ENCODE measurements at places on chromosomes 12 and 14.

- no peak for DNase-seq
Measured at GRCh38 chr14:33505963-33506329, 444.9 kb downstream of the EGLN3 start.

GRCh38 chr14:50091240-50091913 lies 25.0 kb downstream of the VCPKMT start:
- no peak for DNase-seq

- DNase-seq: no peak
Measured at GRCh38 chr12:119288576-119288975, 46.0 kb upstream of the CCDC60 start.

- no peak for DNase-seq
Measured at GRCh38 chr12:55392032-55392795, 8.1 kb upstream of the OR6C65 start.

DNA sequence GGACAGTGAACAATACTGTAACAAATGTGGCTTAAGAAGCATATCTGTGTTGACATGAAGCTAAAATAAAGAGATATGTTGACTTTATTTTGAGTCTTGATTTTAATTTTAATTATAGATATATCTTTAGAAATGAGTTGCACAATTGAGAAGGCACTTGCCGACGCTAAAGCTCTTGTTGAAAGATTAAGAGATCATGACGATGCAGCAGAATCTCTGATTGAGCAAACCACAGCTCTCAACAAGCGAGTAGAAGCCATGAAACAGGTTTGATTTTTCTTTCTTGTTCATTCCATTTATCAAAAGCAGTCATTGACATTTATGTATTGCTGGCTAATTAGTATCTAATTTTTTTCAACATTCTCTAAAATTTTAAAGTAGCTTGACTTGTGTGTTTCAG lies 15.8 kb downstream of the FGFR1OP2 start:
- no peak for DNase-seq

GRCh38 chr12:90682398-90682797 lies 272.6 kb downstream of the CCER1 start:
- DNase-seq: no peak

DNA sequence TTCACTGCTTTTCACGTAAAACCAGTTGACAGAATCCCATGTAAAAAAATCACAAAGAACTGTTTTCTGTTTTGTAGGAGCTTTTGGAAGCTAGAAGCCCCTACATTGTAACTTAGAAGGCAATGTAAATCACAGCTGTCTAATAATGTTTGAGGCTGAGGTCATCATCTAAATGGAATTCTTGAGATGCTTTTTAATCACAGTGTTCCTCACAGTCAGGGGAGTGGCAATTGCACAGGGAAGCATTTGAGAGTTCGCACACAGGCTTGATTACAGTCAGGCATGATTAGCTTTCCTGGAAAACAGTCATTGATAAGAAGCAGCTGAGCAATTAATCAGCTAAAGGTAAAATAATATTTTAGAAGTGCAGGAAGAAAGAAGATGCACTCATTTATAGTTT lies 2.9 kb downstream of the SLC17A8 start:
- DNase-seq: no peak

DNA sequence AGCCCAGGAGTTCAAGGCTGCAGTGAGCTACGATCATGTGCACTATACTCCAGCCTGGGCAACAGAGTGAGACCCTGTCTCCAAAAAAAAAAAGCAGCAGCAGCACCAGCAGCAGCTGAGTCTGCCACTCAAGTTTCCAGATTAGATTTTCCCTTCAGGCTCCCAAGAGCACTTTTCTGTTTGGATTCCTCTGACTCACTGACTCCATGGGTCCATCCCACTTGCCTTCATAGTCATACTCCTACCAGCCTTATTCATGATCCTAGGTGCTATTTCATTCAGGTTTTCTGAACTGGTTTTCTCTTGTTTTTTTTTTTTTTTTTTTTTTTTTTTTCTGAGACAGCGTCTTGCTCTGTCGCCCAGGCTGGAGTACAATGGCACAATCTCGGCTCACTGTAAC lies 6.8 kb upstream of the TWF1 start:
- no peak for DNase-seq

DNA sequence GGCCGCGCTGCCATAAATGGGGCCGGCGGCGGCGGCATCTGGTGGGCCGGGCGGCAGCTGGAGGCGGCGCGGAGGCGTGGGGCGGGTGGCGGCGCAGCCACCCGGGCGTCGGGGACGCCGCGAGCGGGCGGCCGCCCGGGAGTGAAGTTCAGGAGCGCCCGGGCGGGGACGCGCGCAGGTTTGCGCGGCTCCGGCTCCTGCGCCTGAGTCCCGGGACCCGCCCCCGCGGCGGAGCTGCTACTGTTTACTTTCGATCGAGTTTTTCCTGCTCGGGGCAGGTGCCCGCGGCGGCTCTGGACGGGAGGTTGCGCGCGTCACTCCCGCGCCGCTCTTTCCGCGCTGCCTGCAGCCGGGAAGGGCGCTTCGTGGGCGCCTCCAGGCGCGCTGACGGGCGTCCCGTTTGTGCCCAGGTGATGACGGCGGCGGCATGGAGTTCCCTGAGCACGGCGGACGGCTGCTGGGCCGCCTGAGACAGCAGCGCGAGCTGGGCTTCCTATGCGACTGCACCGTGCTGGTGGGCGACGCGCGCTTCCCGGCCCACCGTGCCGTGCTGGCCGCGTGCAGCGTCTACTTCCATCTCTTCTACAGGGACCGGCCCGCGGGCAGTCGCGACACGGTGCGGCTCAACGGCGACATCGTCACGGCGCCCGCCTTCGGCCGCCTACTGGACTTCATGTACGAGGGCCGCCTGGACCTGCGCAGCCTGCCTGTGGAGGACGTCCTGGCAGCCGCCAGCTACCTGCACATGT lies at the start of gene ZBTB42:
Gene ZBTB42, plus strand, starts transcription at position 331 of the 749 bp plus-strand sequence. Its CDS starts 97 bp downstream, at position 428.
- DNase-seq: no peak

- DNase-seq: peak; percentile 13
Measured at GRCh38 chr12:77644915-77645605, 185.6 kb upstream of the NAV3 start.

- DNase-seq: no peak
Measured at GRCh38 chr14:104116288-104116755, 22.1 kb upstream of the KIF26A start.

DNA sequence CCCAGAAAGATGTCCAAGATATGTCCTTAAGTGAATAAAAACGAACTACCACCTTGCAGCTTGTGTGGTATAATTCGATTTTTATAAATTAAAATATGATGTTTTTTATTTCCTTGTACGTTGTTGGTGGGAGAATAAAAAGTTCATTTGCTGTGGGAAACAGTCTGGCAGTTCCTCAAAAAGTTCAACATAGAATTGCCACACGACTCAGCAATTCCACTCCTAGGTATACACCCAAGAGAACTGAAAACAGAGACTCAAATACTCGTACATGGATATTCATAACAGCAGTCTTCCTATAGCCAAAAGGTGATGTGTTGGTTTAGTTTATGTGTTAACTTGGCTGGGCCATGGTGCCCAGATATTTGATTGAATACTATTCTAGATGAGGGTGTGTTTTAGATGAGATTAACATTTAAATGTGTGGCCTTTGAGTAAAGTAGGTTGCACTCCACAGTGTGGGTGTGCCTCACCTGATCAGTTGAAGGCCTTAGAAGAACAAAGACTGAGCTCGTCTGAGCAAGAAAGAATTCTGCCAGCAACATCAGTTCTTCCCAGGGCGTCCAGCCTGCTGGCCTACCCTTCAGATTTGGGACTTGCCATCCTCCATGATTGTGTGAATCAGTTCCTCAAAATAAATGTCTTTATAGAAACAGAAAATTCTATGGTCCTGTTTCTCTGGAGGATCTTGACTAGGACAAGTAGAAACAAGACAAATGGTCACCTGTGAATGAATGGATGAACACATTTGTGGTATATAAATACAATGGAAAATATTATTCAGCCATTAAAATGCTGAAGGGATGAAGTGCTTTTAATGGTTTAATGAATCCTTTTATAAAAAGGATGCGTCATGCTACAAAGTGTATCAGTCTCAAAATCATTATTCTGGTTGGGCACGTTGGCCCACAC lies 5.1 kb upstream of the DENR start:
- DNase-seq: no peak

GRCh38 chr12:127607146-127607725 lies 659.7 kb upstream of the TMEM132C start:
- no peak for DNase-seq

- DNase-seq: no peak
Measured at GRCh38 chr14:29161593-29161992, 395.0 kb downstream of the FOXG1 start.

GRCh38 chr14:88324491-88324890 lies 1.4 kb upstream of the KCNK10 start:
- DNase-seq: no peak

- no peak for DNase-seq
Measured at GRCh38 chr14:102264355-102264754, 40.6 kb downstream of the MOK start.

DNA sequence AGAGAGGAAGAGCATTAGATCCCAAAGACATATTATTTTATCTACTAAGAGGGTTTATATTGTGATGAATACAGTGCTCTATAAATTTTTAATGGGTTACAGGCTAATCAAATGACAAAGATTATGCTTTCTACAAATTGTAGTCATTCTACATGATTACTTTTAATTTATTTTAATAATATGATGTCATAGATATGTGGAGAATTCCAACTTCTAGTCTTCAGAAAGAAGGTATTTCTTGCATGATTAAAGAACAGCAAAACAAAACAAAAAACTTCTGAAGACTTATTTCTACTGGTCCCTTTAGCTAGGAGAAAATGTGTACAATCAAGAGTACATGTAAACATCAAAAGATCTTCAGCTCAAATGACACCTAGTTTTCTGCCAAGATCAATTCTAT lies 71.5 kb upstream of the FOXG1 start:
- no peak for DNase-seq

DNA sequence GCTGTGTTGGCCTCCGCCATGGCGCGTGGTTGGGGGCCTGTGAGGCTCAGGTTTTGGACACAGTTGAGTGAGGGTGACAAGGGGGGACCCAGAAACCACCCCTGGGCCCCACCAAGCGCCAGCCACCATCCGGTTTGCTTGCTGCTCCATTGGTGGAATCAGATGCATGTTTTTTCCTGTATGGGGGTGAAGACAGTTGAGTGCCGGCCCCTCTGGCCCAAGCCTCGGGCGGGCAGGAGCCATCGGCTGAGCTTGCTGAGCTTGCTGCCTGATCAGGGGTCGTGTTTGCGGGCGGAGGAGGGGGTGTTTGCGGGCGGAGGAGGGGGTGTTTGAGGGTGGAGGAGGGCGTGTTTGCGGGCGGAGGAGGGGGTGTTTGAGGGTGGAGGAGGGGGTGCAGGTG lies 6.4 kb downstream of the PGAM5 start:
- DNase-seq: no peak

- DNase-seq: no peak
Measured at GRCh38 chr12:68012712-68013111, 23.5 kb downstream of the IFNG-AS1 start.

DNA sequence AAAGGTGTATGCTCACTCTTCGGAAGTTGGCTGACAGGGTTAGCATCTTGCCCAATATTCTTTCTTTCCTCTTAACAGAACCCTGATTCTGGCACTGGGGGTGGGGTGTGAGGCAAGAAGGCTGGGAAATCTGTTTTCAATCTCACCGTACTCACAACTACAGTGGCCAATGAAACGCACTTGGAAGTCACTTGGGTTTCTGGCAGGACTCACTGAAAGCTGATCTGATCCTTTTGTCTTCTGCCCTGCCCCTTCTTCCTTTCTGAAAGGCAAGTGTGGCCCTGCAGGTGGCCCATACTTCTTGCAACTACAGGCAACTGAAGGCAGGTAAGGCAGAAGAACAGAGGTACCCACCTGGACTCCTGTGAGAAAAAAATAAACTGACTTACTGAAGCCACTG lies 106.9 kb downstream of the STXBP6 start:
- DNase-seq: peak; percentile 70

- no peak for DNase-seq
Measured at GRCh38 chr14:22623047-22623446, 21.1 kb downstream of the OR6J1 start.

Measured in iPS DF 6.9 (cell line).